ENCODE measurements at places on chromosomes 2 and 18. TPM values are rescaled to one million over a fixed set of nuclear protein-coding genes. Genes with fewer than 3 reads are reported as not detected.

COL4A3 gene
- polyA plus RNA-seq, result 0.23 TPM

PLA2R1 gene
- 15.3 TPM for polyA plus RNA-seq

CAPN14 gene
- 0.10 TPM for polyA plus RNA-seq

PRR30 gene
- not detected for polyA plus RNA-seq

UGT1A3 gene
- not detected for polyA plus RNA-seq

B3GNT7 gene
- polyA plus RNA-seq, result 0.06 TPM

ACADL gene
- not detected for polyA plus RNA-seq

IL37 gene
- polyA plus RNA-seq, result not detected

- DNase-seq, result no peak
Measured at GRCh38 chr2:51812138-51812866, 780.4 kb upstream of the NRXN1 start.

- no peak for DNase-seq
Measured at GRCh38 chr2:219218217-219218731, 484 bp downstream of the ABCB6 start.

- no peak for DNase-seq
Measured at GRCh38 chr2:184006998-184007397, 591.3 kb upstream of the ZNF804A start.

DNA sequence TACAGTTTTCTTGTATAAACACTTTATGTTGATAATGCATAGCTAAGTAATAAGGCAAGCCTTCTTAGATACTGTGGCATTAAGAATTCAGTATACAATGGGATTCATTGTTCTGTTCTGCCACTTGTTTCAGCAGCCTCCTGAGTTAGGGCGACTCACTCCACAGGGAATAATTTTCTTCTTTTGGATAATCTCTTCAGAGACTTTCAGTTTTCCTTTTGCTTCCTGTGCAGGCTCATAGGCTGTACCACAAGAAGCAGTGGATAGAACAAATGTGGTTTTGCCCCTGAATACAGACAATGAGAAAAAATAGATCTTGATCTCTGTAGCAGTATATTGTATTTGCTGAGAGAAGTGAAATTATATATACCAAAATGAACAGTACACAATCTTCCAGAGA lies 298.0 kb downstream of the ZNF407 start:
- no peak for DNase-seq

GRCh38 chr2:61634512-61634911 lies 96.4 kb upstream of the XPO1 start:
- no peak for DNase-seq

GRCh38 chr2:73516033-73516432 lies 126.2 kb downstream of the NAT8 start:
- DNase-seq, result no peak

DNA sequence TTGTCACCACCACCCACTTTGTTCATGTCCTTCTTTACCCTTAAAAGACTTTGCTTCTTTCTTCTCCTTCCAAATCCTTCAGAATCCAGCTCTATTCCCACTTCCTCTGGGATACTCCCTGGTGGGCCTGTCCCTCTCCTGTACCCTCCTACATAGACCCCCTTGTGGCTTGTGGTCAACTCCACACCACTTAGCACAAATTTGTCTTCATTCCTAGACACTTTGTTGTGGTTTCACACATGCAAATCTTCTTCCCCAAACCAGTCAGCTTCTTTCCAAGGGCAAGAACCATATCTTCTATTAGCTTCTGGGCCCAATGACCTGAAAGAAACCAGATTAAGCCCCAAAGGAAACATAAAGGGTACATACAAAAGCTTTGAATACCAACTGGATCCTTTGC lies 342.4 kb downstream of the TNS1 start:
- no peak for DNase-seq

- no peak for DNase-seq
Measured at GRCh38 chr2:47616506-47616905, 166.4 kb upstream of the MSH6 start.
